ENCODE measurements at places on chromosomes 11 and 22.

DNA sequence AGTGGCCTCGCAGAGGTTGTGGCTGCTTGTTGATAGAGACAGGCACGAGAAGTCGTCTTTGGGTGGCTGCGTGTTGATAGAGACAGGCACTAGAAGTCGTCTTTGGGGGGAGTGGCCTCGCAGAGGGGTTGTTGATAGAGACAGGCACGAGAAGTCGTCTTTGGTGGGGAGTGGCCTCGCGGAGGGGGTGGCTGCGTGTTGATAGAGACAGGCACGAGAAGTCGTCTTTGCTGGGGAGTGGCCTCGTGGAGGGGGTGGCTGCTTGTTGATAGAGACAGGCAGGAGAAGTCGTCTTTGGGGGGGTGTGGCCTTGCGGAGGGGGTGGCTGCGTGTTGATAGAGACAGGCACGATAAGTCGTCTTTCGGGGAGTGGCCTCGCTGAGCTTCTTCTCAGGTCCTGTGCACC lies 328.8 kb downstream of the TBC1D22A start:
- no peak for DNase-seq
- H3K4me3 ChIP-seq, result peak overlapping the region; percentile 71
- peaks cover 4% of the 10 kb centered on the region for H3K27me3 ChIP-seq
- H3K36me3 ChIP-seq, result peaks cover 13% of the 10 kb centered on the region
- H3K27ac ChIP-seq, result peak overlapping the region; percentile 25
- H3K4me1 ChIP-seq, result peaks cover 42% of the 10 kb centered on the region

DNA sequence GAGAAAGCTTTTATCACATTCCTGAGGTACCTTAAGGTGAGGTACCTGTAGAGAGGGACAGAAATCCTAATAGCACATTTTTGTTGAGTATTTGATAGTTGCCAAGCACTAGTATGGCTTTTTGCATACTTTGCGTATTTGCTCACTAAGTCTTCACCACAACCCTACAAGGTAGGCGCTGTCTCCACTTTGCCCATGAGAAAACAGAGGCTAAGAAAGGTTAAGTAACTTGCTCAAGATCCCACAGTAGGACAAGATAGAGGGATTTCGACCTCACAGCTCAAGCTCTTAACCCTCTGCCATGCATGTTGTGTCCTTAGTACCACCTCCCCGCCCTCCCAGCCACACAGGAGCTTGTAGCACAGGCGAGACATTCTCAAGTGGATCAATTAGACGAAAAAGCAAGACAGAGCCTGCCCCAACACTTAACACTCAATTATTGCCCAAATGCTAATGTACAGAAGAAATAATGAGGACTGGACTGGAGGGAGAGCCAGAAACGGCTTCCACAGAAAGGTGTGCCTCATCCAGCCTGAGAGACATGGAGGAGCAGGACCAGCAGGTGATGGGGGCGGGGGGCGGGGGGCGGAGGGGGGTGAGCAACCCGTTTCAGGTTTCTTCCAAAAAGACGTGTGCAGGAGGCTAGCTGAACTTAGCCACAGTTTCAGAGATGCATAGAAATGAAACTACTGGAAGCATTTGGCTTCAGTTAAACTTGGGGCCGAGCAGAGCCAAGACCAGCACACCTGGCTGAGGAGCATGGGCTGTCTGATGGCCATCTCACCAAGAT lies 26.7 kb upstream of the CD44 start:
- no peak overlapping the region for H3K27ac ChIP-seq
- DNase-seq, result no peak
- no peaks in the 10 kb centered on the region for H3K27me3 ChIP-seq
- peaks cover 2% of the 10 kb centered on the region for H3K36me3 ChIP-seq
- H3K4me1 ChIP-seq, result peaks cover 9% of the 10 kb centered on the region

DNA sequence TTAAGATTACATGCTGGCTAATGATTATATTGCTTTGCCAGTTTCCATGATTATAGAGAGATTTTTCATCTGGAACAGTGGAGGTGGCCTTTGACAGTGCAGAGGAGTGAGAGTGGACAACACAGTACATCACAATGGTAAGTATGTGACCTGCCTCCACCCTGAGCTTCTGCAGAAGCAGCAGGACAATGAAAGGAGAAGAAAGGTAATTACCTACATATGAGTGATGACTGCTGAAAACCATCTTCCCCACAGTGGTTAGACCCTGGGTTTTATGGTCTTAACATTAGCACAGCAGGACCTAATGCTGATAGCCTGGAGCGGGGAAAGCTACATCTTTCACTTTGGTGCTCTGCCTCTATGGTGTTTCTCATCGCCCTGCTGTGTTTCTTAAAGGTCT lies 454.7 kb upstream of the DDI1 start:
- peaks cover 38% of the 10 kb centered on the region for H3K4me1 ChIP-seq
- H3K27ac ChIP-seq, result no peak overlapping the region
- H3K36me3 ChIP-seq, result no peaks in the 10 kb centered on the region
- H3K4me3 ChIP-seq, result no peak overlapping the region
- DNase-seq, result no peak

DNA sequence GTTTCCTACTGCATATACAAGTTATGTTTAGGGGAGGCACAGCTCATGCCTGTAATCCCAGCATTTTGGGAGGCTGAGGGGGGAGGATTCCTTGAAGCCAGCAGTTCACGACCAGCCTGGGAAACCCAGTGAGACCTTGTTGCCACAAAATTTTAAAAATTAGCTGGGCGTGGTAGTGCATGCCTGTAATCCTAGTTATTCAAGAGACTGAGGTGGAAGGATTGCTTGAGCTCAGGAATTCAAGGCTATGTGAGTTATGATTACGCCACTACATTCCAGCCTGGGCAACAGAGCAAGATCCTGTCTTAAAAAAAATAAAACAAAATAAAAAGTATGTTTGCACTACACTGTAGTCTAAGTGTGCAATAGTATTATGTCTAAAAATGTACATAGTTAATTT lies 108.8 kb upstream of the TEAD1 start:
- no peak for DNase-seq
- H3K27me3 ChIP-seq, result peaks cover 5% of the 10 kb centered on the region
- no peak overlapping the region for H3K4me3 ChIP-seq
- no peak overlapping the region for H3K27ac ChIP-seq
- H3K4me1 ChIP-seq, result no peaks in the 10 kb centered on the region
- H3K36me3 ChIP-seq, result no peaks in the 10 kb centered on the region

GRCh38 chr22:42443240-42444076 lies 11.3 kb upstream of the NFAM1 start:
- no peak overlapping the region for H3K27ac ChIP-seq
- H3K27me3 ChIP-seq, result peaks cover 24% of the 10 kb centered on the region
- peaks cover 46% of the 10 kb centered on the region for H3K4me1 ChIP-seq
- H3K4me3 ChIP-seq, result peak overlapping the region; percentile 63
- DNase-seq, result no peak

DNA sequence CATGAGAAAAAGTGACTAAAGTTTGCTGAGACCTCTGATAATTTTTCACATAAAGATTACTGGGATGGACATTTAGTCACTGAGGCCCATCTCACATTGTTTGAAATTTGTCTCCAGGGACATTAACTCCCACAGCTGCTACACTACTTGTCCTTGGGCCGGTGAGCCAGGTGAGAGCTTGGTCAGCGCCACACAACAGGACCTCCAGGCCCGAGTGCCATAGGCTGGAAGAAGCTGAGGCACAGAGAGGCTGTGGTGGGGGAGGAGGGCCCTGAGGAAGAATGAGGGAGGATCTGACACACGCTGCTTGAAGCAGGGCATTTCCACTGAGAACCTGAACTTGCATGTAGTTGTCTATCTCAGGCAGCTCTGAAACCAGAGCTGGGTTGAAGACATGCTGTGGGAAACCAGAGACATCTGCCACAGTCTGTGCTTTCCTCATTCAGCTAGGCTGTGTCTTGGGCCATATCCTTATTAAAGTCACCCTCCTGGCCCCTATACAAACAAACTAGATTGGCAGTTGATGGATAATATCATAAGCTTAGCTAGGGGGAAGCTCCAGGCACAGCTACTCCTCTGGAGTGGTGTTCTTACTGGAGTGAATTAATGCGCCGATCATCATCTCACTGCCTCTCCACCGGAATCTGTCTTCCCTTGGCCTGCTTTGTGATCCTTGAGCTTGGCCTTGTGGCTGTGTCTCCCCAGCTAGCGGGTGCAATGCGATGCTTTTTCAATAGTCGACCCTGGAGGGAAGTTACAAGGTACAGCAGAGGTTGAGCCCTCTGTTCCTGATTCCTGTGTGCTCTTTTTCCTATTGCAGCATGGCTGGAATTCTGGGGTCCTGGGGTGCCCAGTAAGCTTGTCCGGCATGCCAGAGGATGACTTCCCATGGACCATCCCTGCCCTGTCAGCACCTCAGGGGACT lies 225.3 kb upstream of the B3GAT1 start:
- no peak overlapping the region for H3K4me3 ChIP-seq
- H3K27me3 ChIP-seq, result no peaks in the 10 kb centered on the region
- DNase-seq, result no peak
- H3K4me1 ChIP-seq, result 0 out of 2 replicates have a peak, but pooled peaks cover 1% of the 10 kb centered on the region
- H3K27ac ChIP-seq, result no peak overlapping the region
- no peaks in the 10 kb centered on the region for H3K36me3 ChIP-seq

DNA sequence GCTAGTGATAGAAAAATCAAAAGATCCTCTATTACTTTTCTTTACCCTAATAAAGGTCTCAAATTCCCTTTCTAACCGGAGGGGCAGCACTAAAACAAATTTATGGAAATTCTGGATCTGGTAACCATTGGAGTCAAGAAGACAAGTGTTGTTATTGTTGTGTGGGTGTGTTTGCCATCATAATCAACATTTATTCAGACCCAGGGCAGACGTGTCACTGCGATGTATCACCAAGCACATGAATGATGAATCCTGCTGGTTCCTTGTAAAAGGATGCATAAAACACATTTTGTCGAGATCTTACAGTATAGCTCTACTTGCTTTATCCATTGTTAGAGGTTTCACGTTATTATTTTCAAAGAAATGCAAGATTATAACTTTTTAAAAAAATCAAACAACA lies 12.1 kb upstream of the FJX1 start:
- H3K27me3 ChIP-seq, result peaks cover 12% of the 10 kb centered on the region
- H3K4me1 ChIP-seq, result peaks cover 13% of the 10 kb centered on the region
- DNase-seq, result no peak

- H3K27ac ChIP-seq, result no peak overlapping the region
- no peak for DNase-seq
- H3K4me3 ChIP-seq, result no peak overlapping the region
Observed at GRCh38 chr22:20994902-20995241, 7.0 kb downstream of the THAP7 start.

DNA sequence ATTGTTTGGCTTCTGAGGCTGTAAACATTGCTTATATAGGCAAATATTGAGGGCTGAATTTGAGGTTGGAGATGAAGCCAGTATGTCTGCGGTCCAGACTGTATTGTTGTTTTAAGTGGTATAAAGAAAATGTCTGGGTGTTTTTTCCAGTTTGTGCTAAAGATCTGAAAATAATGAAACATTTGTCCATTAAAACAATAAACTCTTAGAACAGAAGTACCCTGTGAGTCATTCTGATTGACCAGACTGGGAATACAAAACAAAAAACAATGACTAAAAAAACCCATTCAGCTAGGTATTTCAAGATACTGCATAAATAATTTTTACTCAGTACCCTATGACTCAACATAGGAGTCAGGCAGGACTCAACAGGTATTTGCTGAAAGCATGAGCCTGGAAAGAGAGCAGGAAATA lies 20.4 kb downstream of the ALKBH8 start:
- H3K4me1 ChIP-seq, result no peaks in the 10 kb centered on the region
- no peak overlapping the region for H3K27ac ChIP-seq
- H3K27me3 ChIP-seq, result no peaks in the 10 kb centered on the region

GRCh38 chr11:353179-353873 lies 16.0 kb upstream of the B4GALNT4 start:
- H3K4me1 ChIP-seq, result peaks cover 38% of the 10 kb centered on the region
- H3K27ac ChIP-seq, result peak overlapping the region; percentile 80
- DNase-seq, result no peak
- H3K4me3 ChIP-seq, result no peak overlapping the region
- H3K36me3 ChIP-seq, result no peaks in the 10 kb centered on the region

GRCh38 chr11:30895046-30895445 lies 308.9 kb upstream of the MPPED2 start:
- no peak overlapping the region for H3K4me3 ChIP-seq
- no peak overlapping the region for H3K27ac ChIP-seq
- no peaks in the 10 kb centered on the region for H3K36me3 ChIP-seq

- no peak overlapping the region for H3K27ac ChIP-seq
- no peaks in the 10 kb centered on the region for H3K36me3 ChIP-seq
- H3K4me3 ChIP-seq, result no peak overlapping the region
- DNase-seq, result no peak
- H3K27me3 ChIP-seq, result no peaks in the 10 kb centered on the region
- H3K4me1 ChIP-seq, result peaks cover 4% of the 10 kb centered on the region
Observed at GRCh38 chr22:17817079-17817478, 42.8 kb upstream of the BID start.

- peaks cover 5% of the 10 kb centered on the region for H3K36me3 ChIP-seq
- no peak for DNase-seq
- H3K27ac ChIP-seq, result no peak overlapping the region
- H3K27me3 ChIP-seq, result no peaks in the 10 kb centered on the region
- H3K4me1 ChIP-seq, result no peaks in the 10 kb centered on the region
- H3K4me3 ChIP-seq, result no peak overlapping the region
Observed at GRCh38 chr22:44448271-44448830, 49.7 kb downstream of the RTL6 start.

- peaks cover 7% of the 10 kb centered on the region for H3K36me3 ChIP-seq
- no peaks in the 10 kb centered on the region for H3K4me1 ChIP-seq
- no peaks in the 10 kb centered on the region for H3K27me3 ChIP-seq
- no peak overlapping the region for H3K4me3 ChIP-seq
- H3K27ac ChIP-seq, result peak overlapping the region; percentile 59
Observed at GRCh38 chr11:126011265-126011664, 51.4 kb downstream of the CDON start.

GRCh38 chr11:132464003-132464342 lies 1068.3 kb downstream of the OPCML start:
- H3K36me3 ChIP-seq, result no peaks in the 10 kb centered on the region
- H3K27me3 ChIP-seq, result no peaks in the 10 kb centered on the region
- DNase-seq, result no peak
- no peak overlapping the region for H3K27ac ChIP-seq

DNA sequence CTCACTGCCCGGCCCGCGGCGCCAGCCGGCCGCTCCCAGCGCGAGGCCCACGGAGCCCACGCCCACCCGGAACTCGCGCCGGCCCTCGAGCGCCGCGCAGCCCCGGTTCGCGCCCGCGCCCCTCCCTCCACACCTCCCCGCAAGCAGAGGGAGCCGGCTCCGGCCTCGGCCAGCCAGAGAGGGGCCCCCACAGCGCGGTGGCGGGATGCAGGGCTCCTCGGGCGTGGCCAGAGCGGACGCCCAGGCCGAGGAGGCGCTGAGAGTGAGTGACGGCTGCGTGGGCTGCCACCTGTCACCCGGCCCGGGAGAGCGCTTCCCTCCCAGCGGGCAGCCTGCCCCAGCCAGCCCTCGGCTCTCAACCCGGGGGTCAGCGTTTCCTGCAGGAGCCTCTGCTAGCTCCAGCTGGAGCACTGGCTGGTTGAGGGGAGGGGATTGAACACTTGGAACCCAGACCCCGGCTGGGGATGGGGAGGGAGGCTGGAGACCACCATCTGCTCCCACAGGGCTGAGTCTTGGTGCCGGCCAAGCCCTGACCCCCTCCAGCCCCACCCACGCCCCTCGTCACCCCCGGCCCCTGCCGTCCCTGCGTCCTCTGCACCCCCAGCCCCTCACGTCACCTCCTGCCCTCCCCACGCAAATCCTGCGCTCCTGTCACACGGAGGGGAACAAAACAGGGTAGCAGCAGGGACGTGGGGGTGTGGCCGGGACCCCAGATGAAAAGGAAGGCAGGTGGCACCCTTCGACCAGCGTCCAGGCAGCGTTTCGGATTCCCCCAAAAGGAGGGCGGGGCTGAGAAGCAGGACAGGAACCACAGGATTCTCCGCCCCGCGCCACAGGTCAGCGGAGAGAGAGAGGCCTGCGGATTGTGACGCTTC lies 157.0 kb downstream of the BRD1 start:
- no peaks in the 10 kb centered on the region for H3K36me3 ChIP-seq
- peak; percentile 56 for DNase-seq

GRCh38 chr11:87228820-87229219 lies 191.1 kb downstream of the TMEM135 start:
- no peak for DNase-seq
- H3K4me3 ChIP-seq, result no peak overlapping the region
- no peaks in the 10 kb centered on the region for H3K4me1 ChIP-seq
- H3K27ac ChIP-seq, result no peak overlapping the region
- peaks cover 13% of the 10 kb centered on the region for H3K36me3 ChIP-seq
